ENCODE measurements at places on chromosomes 2 and 18.

DNA sequence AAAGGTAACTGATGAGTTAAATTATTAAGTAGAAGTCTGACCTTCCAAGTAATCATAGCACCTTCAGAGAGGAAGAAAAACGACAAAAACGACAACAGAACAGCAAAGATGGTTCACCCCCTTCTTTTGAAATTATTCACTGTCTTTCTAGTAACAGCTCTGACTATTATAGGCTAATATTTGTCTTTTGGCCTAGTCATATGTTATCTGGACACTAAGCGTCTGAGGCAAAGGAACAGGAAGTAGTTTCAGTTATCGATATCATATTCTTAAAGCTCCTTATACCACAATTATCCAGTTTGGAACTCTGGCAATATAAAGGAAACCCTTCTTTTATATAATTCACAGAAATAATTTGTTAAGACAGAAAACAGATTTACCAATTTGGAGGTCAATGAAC, 27.6 kb upstream of the SLC40A1 start:
- DNase-seq, result no peak

DNA sequence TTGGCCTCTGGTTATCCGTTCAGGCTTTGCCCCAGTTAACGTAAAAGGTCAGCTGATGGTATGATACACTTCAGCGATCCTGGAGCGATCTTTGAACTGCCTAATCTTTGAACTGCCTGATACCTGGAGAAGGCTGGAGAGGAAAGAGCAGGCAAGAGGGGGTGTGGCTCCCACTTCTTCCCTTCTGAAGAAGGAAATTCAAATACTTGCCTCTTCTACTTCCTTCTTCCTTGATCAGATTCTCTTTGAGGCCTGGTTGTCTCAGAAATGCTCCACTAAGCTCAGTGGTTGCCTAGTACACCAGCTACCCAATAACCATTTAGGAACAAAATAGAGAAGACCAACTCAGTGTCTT, 619 bp downstream of the GALM start:
- no peak for DNase-seq

- no peak for DNase-seq
Measured at GRCh38 chr2:17309181-17309580, 209.1 kb downstream of the RAD51AP2 start.

DNA sequence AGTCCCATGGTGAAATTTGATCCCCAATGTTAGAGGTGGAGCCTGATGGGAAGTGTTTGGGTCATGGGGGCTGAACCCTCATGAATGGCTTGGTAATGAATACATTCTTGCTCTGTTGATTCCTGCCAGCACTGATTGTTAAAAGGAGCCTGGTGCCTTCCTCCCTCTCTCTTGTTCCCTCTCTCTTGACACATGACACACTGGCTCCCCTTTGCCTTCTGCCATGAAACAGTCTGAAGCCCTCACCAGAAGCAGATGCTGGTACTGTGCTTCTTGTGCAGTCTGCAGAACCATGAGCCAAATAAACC, 30.6 kb upstream of the EPC2 start:
- DNase-seq, result no peak

DNA sequence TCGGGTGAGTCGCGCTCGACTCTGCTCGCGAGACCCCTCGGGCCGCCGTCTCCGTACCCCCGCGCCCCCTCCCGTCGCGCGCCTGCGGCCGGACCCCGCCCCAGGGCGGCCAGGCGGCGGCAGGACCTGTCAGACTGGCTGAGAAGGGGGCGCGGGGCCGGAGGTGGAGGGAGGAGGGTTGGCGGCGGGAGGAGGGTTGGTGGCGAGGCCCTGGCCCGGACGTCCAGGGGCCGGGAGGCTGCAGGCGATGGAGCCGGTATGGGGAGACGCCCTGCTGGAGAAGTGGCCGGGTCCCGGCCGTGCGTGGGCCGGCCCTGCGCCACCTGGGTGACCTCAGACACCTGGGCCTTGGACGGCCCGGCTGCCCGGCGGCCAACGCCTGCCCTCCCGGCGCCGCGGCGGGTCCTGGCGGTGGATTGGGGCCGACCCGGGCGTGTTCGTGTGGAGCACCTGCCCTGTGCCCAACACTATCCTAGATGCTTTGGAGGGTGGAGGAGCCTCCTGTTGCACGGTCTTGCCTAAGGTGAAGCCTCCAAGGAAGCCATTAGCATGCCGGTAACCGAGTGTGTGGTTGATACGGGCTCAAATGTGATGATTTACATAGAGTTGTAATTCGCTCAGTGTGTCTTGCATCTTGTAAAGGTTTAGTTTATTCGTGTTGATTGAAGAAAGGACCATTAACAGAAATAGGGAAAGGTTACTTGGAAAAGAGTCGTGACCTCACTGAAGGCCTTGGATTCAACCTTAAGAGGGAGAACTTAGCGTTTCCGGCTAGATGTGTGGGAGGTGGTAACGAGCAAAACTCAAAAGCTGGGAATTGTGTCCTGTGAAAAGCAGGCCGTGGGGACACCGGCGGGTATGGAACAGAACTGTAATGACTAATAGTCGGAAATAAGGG, 550 bp downstream of the MYL12B start:
- DNase-seq, result no peak

- DNase-seq, result no peak
Measured at GRCh38 chr18:46577546-46577945, 79.5 kb downstream of the LOXHD1 start.

DNA sequence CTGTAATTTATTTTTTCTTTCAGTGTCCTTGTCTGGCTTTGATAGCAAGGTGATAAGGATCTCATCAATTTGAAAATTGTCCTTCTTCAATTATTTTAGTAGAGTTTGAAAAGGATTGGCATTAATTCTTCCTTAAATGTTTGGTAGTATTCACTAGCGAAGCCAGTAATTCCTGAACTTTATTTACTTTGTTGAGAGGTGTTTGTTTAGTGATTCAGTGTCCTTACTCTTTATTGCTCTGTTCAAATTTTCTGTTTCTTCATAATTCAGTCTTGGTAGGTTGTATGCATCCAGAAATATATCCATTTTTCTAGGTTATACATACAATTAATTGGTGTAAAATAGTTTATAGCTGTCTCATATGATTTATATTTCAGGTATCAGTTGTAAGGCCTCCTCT, 676.7 kb upstream of the POU3F3 start:
- no peak for DNase-seq

- DNase-seq, result no peak
Measured at GRCh38 chr2:43419876-43420275, 176.0 kb downstream of the THADA start.

DNA sequence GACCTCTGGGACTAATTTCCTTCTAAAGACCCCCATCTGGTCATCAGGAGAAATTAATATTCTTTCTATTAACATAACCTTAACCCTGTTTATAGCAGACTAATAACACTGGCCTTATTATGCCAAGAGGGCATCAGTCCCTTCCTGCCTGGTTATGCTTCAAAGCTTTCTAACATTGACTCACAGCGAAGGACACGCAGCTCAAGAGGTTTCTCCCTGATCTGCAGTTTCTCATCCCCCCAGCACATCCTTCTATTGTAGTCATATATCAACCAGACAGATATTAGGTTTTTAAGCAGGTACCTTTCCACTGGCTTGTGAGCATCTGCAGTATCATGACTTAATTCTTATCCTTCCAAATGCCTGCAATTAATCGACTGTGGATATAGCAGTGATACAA, 100.0 kb upstream of the CXCR4 start:
- no peak for DNase-seq

Data from fibroblast of skin of left biceps (primary cell).